ENCODE measurements at places on chromosomes 1 and 21.

DNA sequence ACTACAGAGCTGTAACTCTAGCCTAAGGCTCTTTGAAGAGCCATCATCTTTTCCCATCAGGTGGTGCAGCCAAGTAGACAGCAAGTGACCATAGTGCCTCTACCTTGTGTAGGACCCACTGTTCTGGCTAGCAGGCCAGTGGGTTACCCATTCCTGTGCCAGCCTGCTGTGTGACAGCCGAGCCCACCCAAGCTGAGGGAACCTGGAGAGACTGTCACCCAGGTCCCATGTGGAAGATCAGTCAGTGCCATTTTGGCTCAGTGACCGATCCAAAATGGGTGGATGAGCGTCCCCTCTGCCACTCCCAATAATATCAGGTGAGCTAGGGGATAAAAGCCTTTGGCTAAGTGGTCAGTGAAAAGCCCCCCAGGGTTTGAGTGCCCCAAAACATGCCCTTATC is 417.9 kb downstream of the MATN1 start:
- DNase-seq = no peak

DNA sequence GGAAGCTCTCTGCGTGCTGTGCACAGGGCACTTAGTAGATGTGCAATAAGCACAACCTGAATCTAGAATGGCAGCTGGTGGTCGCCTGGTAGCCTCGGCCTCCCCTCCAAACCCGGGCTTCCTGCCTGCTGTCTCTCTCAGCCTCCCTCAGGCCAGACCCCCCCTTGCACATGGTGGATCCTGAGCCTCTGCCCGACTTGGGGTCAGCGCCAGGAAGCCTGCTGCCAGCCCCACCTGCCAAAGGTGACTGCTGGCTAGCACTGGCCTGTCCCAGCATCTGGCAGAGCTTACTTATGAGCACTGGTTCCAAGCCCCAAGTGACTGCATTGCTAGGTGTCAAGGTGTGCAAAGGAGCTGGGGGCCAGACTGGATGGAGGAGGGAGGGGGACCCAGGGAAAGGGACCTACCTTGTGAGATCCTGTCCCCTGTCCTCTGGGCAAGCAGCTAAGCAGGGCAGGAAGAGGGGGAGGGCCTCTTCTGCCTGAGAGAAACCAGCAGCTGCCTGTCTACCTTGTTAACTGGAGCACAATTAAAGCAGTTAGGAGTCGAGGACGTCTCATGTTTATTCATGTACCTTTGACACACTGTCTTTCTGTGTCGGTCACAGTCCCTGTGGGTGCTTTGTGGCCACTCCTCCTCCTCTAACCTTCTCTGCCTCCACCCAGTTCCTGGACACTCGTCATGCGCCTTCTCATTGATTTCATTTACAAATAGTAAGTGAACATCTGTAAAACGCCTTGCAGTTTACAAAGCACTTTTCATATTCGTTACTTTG is 100.9 kb downstream of the DDX20 start:
- no peak for DNase-seq

GRCh38 chr1:167739752-167740151 is 18.0 kb downstream of the MPZL1 start:
- DNase-seq = no peak

- no peak for DNase-seq
These were observed 277.4 kb downstream of the ZNF648 start for GRCh38 chr1:181784039-181784683.

- DNase-seq = no peak
These were observed 1.0 kb downstream of the TMEM201 start for GRCh38 chr1:9589719-9590157.

- DNase-seq = no peak
These were observed 102.6 kb downstream of the KIAA0319L start for GRCh38 chr1:35454616-35455015.

- no peak for DNase-seq
These were observed 93.7 kb downstream of the VAV3 start for GRCh38 chr1:107871259-107871658.

GRCh38 chr1:162373072-162373427 is 3.6 kb downstream of the SPATA46 start:
- no peak for DNase-seq

- no peak for DNase-seq
These were observed 121.6 kb upstream of the IRF2BP2 start for GRCh38 chr1:234731569-234732085.

DNA sequence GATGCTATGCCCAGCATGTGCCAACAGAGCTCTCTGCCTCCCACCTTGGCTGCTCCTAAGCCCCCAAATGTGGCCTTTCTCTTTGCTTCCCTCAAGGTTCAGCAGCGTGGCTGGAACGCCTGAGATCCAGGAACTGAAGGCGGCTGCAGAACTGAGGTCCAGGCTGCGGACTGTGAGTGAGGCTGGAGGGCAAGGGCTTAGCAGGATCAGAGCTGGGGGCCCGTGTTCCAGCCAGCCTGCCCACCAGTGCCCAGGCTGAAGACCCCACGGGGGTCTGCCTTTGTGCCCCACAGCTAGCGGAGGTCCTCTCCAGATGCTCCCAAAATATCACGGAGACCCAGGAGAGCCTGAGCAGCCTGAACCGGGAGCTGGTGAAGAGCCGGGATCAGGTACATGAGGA is 14.6 kb downstream of the IKBKE start:
- DNase-seq = no peak

DNA sequence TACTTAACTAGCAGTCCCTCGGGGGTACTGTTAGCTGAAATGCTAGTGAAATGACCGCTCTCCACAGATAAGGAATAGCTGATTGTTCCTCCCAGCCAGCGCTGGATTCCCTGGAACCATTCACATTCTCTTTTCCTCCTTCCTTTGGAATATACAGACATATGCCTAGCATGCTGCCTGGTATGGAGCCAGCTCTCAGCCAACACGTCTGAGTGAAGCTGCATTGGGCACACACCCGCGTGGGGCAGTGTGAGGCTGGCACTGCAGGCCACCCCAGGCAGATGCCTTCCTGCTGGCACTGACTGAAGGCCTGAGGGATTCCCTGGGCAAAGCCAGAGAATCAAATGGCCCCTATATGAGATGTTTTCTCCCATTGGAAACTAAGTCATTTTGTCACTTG is 66.7 kb downstream of the TLR5 start:
- DNase-seq = no peak

DNA sequence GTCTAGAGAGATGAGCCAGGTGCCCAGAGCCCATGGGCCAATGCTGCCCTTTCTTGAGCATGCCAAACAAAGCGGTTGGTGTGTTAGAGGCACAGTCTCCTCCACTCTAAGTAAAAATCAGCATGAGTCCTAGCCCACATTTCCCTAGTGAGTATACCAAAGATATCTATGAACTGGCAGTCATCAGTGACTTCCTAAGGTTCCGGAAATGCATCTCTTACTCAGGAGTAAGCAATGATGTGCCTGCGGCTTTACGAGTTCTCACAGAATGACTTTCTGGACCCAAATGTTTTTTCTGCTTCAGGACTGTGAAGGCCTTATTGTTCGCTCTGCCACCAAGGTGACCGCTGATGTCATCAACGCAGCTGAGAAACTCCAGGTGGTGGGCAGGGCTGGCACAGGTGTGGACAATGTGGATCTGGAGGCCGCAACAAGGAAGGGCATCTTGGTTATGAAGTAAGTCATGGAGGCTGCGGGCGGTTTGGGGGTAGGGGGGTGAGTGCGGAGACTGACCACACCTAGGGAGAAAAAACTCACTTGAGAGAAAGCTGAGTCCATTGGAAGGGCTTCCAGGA is 9.2 kb downstream of the PHGDH start:
- no peak for DNase-seq

- no peak for DNase-seq
These were observed 35.5 kb upstream of the LRRC52 start for GRCh38 chr1:165508291-165508690.

DNA sequence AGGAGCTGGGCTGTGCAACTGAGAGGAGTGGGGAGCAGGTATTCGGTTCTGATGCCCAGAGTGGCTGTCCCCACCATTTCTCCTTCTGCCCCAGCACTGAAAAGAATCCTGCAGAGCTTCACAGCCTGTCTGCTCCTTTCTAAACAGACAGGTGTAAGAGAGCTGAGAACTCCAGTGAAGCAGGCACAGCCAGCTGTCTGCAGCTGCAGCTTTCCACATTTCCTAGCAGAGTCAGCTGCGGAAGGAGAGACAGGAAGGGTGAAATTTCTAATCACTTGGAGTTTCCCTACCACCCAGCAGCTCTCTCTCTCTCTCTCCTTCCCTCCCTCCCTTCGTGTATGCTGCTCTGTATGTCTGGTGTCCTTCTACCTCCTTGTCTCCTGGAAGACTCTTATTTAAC is 40.5 kb upstream of the GJB5 start:
- DNase-seq = no peak
